ENCODE measurements at places on chromosomes 2 and 18. TPM values are rescaled to one million over a fixed set of nuclear protein-coding genes. Genes with fewer than 3 reads are reported as not detected.

Gene WIPF1
- 8.1 TPM for total RNA-seq

Gene REG3A
- not detected for total RNA-seq

Gene LYG1
- not detected for total RNA-seq

Gene SLC9A4
- not detected for total RNA-seq

Gene ZSWIM2
- total RNA-seq = not detected

Gene INPP4A
- 25.0 TPM for total RNA-seq
